ENCODE measurements at places on chromosomes 11 and 22.

DNA sequence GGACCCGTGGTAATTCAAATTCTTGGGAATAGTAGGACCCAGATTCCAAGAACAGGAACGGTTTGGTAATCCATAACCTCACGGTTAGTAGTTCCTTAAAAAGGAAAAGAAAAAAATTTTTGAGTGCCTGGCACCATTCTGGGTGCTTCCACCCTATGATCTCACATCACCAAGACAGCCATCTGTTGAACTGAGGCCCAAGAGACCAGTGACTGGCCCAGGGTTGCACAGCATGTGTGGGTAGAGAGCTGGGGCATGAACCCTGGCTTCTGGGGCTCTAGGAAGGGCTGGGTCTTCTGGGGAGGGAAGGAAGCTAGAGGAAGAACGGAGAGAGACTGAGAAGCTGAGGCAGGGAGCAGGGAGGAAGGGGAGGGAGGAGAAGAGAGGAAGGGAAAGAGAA lies 4.7 kb upstream of the SPI1 start:
- no peak for DNase-seq

GRCh38 chr11:44568658-44569473 lies 3.4 kb downstream of the CD82 start:
- peak; percentile 92 for DNase-seq

GRCh38 chr22:45867906-45868555 lies 108.9 kb downstream of the WNT7B start:
- DNase-seq, result no peak

DNA sequence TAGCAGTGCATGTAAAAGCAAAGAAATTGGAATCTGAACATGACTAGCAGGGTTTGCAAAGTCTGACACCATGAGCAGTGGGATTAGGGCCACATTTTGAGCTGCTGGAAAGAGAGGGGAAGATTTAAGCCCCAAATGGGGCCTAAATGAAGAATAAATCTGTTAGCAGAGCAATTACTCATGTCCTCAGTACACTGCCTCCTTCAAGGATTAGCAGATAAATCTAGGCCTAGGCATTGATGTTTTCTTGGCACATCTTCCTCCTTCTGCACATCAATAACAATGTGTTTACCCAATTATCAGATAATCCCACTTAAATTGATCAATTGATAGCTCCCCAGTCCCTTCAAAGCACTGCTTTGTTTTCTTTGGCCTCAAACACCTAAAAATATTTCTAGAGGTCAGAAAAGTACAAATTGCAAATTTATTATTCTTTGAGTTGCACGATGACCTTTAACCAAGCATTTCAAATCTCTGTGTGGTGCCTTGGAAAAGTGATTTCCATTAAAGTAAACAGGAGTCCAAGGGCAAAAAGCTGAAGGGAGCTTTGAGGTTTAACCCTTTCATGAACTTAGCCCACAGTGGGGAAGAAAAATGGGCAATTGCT lies 514.7 kb upstream of the CHORDC1 start:
- no peak for DNase-seq

DNA sequence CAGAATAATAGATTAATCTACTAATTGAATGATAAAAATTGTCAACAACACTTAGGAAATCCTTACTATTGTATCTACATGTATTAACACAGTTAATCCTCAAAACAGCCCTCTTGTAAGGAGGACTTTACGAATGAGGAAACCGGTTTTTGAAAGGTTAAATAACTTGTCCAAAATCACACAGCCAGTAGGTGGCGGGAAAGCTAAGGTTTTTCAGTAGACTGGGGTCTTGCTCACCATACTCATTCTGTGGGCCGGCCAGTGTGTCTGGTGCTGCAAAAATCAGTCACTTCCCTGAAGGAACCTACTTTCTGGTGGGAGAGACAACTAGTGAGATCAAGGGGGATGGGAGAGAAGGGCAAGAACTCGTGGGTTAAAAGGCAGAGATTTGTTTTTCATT lies 3.8 kb downstream of the DCPS start:
- DNase-seq, result peak; percentile 38

DNA sequence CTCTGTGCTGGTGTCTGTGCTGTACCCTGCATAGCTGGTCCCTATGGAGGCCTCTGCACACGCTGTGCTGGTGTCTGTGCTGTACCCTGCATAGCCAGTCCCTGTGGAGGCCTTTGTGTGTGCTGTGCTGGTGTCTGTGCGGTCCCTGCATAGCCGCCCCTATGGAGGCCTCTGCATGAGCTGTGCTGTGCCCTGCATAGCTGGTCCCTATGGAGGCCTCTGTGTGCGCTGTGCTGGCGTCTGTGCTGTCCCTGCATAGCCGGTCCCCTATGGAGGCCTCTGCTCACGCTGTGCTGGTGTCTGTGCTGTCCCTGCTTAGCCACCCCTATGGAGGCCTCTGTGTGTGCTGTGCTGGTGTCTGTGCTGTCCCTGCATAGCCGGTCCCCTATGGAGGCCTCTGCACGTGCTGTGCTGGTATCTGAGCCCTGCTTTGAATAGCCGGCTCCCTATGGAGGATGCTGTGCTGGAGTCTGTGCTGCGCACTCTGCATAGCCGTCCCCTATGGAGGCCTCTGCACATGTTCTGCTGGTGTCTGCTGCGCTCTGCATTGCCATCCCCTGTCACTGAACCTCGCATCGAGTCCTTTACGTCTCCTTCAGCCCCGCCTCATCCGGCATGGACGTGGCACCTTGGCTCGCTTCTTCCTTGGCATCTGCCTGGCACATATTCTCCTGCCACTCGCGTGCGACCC lies 6.2 kb downstream of the NADSYN1 start:
- DNase-seq, result no peak

- DNase-seq, result peak; percentile 81
Measured at GRCh38 chr11:12377106-12377823, at the start of gene PARVA. Gene PARVA, plus strand, starts transcription at chr11:12377571. Its CDS starts 77 bp downstream, at chr11:12377648.

DNA sequence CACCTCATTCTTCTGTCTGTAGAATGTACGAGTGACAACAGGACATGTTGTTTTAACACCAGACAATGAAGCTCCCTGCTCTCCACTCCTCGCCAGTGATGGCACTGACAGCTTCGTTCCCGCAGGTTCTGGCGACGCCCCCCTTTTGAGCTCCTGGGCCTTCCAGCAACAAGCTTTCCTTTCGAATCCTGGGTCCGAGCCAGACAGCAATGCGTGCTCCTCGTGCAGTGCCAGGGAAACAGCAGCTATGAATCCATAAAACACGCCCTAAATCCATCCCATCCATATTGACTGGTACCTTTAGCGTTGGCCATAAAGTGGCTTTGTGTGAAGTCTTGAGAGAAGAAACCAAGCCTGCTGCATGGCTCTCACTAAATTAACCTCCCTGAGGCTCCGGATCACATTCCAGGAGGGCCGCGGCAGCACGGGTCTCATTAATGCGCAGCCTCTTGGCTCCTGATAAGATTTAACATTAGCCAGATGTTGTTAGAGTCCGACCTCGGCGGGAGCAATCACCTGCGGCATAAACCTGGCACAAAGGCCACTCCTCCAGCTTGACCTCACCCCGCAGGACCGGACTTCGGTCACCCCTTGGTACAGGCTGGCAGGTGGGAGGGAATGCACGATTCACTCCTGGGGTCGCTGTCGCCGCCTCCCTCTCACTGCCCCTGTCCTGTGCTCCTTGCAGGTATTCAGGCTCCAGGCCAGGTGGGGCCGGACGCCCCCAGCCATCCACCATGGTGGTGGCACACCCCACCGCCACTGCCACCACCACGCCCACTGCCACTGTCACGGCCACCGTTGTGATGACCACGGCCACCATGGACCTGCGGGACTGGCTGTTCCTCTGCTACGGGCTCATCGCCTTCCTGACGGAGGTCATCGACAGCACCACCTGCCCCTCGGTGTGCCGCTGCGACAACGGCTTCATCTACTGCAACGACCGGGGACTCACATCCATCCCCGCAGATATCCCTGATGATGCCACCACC lies 50.1 kb downstream of the MACROD1 start:
- no peak for DNase-seq

DNA sequence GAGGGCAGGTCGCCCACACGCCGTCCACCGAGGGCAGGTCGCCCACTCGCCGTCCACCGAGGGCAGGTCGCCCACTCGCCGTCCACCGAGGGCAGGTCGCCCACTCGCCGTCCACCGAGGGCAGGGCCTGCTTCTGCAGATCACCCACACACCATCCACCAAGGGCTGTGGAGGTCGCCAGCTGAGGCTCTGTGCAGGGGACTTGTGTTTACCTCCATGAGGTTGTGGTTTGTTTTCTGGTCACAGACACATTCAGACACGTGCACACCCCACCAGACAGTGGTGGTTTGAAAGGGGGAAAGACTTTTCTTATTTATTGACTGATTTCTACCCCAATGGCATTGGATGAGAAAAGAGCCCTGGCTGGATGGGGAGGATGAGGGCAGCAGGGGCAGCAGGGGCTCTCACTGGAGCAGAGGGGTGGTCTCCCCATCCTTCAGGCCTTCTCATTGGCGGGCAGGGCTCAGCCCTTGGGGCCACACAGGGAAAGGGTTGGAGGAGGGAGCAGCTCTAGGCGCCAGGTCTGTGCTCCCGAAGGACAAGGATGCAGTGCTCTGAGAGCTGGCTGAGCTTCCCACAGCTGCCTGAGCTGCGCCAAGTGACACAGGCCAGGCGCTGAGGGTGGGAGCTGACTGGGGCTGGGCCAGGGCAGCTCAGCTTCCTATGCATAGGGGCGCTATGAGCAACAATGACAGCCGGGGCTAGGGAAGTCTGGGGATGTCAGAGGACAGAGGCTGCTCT lies 252.6 kb upstream of the B3GAT1 start:
- no peak for DNase-seq

- DNase-seq, result peak; percentile 28
Measured at GRCh38 chr11:67436459-67437081, 912 bp downstream of the PTPRCAP start.

GRCh38 chr11:15119826-15120225 lies 5.1 kb downstream of the INSC start:
- no peak for DNase-seq

- DNase-seq, result no peak
Measured at GRCh38 chr11:72534371-72535193, 100.3 kb upstream of the CLPB start.

DNA sequence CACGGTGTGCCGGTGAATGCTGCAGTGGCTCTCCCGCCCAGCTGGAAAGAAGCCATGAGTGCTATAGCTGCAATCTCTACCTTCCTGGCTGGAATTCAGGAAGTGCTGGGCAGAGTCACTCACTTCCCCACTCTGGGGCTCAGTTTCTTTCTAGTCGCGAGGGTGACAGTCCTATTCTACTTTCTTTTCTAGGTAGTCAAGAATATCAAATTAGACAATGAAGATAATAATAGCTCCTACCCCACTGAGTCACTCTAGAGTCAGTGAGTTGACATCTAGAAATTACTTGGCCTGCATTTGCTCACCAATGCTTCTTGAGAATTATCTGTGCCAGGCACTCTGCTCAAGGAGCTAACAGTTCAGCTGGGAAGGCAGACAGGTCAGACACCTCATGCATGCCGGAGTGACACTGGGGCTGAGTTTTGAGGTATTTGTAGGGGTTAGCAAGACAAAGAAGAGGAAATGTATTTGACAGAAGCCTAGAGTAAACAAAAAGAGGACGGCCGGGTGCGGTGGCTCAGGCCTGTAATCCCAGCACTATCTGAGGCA lies 3.2 kb downstream of the CENPM start:
- peak; percentile 29 for DNase-seq

- no peak for DNase-seq
Measured at GRCh38 chr11:3128356-3129180, 36.5 kb downstream of the OSBPL5 start.

DNA sequence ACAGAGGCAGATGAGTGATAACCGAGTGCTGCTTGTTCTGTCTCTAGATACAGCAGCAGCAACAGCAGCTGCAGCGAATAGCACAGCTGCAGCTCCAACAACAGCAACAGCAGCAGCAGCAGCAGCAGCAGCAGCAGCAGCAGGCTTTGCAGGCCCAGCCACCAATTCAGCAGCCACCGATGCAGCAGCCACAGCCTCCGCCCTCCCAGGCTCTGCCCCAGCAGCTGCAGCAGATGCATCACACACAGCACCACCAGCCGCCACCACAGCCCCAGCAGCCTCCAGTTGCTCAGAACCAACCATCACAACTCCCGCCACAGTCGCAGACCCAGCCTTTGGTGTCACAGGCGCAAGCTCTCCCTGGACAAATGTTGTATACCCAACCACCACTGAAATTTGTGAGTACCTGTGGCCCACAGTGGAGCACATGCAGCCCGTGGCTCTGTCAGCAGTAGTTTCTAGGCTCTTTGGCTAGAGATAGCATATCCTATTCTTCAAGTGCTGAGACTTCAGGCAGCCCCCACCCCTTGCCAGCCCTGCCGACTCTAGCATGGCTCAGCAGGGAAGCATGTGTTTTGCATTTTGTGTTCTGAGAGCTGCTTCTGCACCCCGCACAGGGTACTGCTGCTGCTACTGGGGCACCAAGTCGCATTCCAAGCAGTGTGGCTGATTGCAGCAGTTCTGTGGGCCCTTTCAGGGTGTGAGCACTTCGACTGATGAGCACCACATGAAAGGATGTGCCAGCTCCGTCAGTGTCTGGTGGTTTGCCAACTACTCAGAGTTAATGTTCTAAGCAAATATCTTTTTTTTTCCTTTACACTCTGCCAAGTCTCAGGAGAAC lies 59.2 kb downstream of the MED15 start:
- peak; percentile 92 for DNase-seq

- no peak for DNase-seq
Measured at GRCh38 chr11:2730272-2731129, 30.7 kb upstream of the KCNQ1OT1 start.

DNA sequence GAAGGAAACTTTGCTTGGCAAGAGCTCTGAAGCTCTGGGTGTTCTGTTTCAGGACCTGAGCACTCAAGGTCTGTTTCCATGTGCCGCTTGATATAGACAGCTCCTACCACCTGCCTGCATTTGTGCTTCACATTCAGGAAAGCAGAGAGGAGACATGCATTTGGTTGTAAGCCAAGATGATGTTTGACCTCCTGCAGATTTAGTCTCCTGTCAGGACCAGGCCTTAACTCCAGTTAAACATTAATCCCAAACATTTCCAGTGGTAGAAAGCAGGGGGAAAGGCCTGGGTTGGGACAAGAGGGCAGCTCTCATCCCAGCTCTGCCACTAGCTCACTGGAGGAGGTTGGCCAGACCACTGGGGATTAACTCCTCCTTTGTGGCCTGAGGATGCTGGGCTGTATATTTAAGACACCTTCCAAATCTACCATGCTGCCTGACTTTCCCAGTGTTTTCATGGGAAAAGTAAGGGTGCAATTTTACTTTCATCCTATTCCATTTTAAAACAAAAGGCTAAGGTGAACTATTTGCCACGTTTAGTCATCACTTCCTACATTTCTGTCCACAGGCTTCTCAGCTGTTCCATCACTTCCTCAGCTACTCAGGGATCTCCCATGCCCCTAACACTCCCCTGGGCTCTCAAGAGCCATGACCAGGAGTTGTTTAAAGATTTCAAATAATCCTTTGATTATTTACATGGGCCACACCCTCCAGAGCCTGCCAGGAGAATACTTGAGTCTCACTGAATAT lies 80.9 kb downstream of the INSC start:
- DNase-seq, result no peak

- peak; percentile 54 for DNase-seq
Measured at GRCh38 chr22:27719535-27720227, 81.9 kb downstream of the MN1 start.

Measured in foreskin fibroblast (primary cell).